WTC11 (cell line): ENCODE measurements at places on chromosomes 3 and 15. TPM values are rescaled to one million over a fixed set of nuclear protein-coding genes. Genes with fewer than 3 reads are reported as not detected.

DNA sequence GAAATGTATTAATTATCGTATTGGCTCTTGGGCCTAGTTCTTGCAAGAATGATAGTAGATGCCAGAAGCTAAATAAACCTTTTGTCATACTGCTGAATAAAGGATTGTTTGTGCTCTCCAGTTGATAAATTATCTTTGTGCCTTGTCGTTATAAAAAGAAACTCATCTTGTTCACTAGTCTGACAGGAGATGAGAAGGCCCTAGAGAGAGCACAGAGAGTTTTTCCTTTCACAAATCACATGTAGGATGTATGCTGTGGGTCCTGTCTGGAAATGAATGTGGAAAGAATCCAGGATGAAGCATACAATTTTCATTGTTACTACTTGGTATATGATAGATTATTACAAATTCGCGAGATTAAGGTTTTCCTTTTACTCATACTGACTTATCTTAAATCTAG is 113.0 kb downstream of the NLGN1 start:
- DNase-seq: no peak

GRCh38 chr3:142993958-142994442 is 7.4 kb upstream of the U2SURP start:
- DNase-seq: peak; percentile 58

The MYO9A gene
- 23.5 to 25.1 TPM (median 24.6 TPM) in 3 replicates for total RNA-seq

- no peak for DNase-seq
Observed at GRCh38 chr3:149377408-149378364, at the start of gene TM4SF1. TM4SF1 (minus strand) TSS chr3:149377649; CDS start chr3:149377547, 102 bp downstream.

The CCDC39 gene
- total RNA-seq: 0.44 to 0.98 TPM in 2 of 3 replicates, not detected in the other

The NAALADL2 gene
- 1.2 to 1.6 TPM (median 1.2 TPM) in 3 replicates for total RNA-seq

The MKRN3 gene
- not detected in 3 replicates for total RNA-seq

DNA sequence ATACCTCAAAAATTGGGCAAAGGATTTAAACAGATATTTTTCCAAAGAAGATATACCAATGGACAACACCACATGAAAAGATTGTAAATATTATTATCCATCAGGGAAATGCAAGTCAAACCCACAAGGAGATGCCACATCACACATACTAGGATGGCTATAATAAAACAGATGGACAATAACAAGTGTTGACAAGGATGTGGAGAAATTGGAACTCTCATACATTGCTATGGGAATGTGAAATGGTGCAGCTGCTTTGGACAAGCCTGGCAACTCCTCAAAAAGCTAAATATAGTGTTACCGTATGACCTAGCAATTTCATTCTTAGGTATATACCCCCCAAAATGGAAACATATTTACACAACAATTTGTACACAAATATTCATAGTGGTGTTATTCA is 59.3 kb downstream of the PPCDC start:
- no peak for DNase-seq

The ALDH1L1 gene
- total RNA-seq: 0.78 to 2.0 TPM (median 1.2 TPM) in 3 replicates

GRCh38 chr15:77010312-77010686 is 15.4 kb downstream of the PSTPIP1 start:
- no peak for DNase-seq

DNA sequence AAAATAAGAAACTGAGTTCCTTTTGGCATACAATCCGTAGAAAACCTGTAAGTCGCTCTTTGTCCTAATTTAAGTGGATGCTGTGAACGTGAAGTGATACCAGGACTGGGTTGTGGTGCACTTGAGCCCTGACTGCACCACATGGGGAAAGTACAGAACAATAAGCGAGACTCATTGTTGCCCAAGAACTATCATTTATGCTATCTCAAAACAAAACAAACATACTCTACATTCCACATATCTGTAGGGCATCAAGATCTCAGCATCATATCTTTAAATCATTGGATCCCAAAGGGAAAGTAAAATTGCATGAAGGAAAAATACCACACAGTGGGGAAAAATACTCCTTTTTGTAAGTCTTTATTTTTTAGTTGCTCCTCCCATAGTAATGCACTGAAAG is 580.3 kb downstream of the MECOM start:
- no peak for DNase-seq

The STRIT1 gene
- total RNA-seq: 0.33 TPM in 1 of 3 replicates, not detected in the others

DNA sequence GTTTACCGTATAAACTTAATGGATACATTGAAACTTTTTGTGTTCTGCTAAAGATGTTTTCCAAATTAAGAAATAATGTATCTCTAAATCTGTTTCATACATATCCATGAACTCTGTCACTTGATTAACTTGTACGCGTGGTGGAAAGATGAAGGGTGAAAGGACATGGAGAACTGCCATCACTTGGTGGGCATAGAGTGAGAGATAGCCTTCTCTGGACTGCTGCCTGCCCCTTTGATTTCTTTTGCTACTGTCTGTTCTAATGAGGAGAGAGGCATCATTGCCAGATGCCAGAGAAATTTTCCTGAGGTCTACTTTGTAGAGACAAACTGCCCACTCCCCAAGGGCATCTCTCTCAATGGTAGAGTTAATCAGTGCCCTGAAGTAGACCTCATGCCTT is 120.5 kb downstream of the SLMAP start:
- DNase-seq: no peak

DNA sequence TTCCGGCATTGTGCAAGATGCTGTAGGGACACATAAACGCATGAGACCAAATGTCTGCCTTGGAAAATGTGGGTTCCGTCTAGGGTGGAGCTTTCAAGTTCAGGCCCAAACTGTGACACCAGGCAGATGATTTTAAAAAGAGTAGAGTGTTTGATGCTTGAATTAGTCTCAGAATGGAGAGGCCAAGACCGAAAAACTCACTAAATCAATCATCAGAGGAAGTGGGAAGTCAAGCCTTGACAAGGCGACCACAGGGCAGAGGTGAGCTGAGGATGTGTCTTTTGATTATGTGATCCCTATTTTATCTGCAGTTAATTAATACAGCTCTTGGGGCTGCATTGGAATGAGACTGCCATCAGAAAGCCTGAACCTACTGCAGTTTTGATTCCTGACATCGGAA is 275.4 kb downstream of the ABHD5 start:
- no peak for DNase-seq

The ETV5 gene
- total RNA-seq: 52.9 to 71.3 TPM (median 62.1 TPM) in 3 replicates

The REC114 gene
- total RNA-seq: not detected in 3 replicates

- DNase-seq: no peak
Observed at GRCh38 chr3:10974131-10974530, 18.4 kb upstream of the SLC6A1 start.

DNA sequence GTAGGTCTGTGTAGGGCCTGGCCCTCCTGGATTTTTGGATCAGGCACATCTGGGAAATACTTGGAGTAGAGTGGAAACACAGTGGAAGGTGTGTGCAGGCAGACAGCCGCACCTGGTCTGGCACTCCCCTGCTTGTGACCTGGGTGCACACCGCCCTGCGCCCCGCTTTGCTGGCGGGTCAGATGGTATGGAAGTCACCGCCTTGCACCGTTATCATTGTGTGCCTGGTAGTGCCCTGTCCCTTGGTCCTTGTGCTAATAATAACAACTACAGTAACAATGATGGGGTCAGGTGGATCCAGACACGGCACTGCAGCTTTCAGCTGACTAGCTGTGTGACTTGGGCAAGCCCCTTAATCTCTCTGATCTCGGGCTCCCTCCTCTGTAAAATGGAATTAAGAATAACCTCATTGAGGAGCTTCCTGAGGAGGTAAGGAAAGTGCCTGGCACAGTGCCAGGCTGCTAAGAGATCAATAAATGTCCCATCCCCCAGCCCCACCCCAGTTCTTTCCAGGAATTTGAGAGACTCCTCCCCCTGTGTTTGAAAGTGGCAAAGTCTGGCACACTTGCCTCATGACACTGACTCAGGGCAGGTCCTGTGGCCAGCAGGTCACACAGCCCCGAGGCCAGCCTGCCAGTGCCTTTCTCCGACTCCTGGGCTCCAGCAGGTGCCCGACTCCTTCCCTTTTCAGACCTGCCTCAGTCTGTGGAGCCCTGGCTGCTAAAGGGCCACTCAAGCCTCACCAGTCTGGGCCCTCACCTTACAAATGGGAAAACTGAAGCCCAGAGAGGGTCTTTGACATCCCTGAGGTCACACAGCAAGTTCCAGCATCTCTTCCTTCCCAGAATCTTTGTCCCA is 9.8 kb downstream of the ISG20 start:
- DNase-seq: no peak

DNA sequence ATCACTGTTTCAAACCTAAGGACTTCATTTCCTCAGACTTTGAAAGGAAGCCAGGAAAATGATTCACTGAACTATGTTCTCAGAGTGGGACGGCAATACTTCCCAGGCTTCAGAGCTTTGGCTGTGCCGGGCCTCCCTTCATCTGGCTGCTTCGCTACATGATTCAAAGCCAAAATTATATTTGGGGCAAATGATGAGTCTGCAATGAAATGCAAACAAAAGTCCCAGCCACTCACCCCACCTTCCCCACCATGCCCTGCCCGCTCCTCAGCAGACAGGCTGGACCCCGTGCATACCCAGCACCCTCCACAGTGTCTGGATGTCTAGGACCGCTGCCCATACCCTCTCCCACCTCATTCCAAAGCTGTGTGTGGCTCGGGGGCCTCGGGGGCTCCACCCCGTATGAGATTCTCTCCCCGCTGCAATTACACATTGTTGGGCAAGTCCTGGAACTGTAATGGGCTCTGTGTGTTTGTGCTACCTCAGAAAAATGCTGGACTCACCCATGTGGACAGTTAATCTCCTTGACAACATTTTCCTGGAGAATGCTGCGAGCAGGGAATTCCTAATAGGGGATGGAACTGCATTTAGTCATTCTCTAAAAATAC is 32.2 kb downstream of the ATP10A start:
- DNase-seq: no peak

- DNase-seq: no peak
Observed at GRCh38 chr3:101950510-101950909, 101.2 kb downstream of the NFKBIZ start.

GRCh38 chr3:37562876-37563275 is 298.8 kb upstream of the CTDSPL start:
- DNase-seq: no peak

DNA sequence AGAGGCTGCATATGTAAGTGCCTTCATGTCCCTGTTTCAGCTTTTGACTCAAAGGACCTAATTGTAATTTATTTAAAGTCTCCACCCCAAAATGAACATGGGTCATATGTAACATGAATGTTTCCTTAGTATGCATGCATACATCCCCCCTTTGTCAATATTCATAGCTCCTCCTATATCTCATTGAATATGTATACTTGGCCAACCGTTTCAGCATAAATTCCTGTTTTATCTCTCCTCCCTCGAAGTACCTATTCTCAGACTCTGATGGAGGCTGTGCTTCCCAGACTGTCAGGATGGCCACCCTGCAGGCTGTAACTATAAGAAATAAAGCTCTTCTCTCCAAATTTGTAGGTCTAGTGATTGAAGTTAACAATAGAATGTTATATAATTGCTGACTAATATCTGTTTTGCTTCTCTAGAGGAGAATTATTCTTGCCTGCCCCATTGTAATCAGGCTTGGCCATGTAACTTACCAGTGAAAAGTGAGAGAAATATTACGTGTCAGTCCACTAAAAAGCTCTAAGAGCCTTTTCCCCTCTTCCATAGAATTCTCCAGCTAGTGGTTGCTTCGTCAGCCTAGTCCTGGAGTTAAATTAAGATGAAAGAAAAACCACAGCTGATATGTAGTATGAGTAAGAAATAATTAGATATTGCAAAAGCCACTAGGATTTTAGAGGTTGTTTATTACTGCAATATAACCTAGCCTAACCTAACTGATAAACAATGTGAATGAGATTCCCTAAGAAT is 245.1 kb downstream of the ZNF385D start:
- DNase-seq: no peak

The EIF2A gene
- total RNA-seq: 76.2 to 88.4 TPM (median 82.7 TPM) in 3 replicates

- no peak for DNase-seq
Observed at GRCh38 chr3:32848215-32848614, 30.4 kb downstream of the TRIM71 start.
